Stimulated activated CD4-positive, alpha-beta T cell treated with anti-CD3 and anti-CD28 coated beads, TNF-alpha, amount 100 ng/mL, for 1 hour (primary cell): ENCODE measurements at places on chromosomes 7 and 10.

DNA sequence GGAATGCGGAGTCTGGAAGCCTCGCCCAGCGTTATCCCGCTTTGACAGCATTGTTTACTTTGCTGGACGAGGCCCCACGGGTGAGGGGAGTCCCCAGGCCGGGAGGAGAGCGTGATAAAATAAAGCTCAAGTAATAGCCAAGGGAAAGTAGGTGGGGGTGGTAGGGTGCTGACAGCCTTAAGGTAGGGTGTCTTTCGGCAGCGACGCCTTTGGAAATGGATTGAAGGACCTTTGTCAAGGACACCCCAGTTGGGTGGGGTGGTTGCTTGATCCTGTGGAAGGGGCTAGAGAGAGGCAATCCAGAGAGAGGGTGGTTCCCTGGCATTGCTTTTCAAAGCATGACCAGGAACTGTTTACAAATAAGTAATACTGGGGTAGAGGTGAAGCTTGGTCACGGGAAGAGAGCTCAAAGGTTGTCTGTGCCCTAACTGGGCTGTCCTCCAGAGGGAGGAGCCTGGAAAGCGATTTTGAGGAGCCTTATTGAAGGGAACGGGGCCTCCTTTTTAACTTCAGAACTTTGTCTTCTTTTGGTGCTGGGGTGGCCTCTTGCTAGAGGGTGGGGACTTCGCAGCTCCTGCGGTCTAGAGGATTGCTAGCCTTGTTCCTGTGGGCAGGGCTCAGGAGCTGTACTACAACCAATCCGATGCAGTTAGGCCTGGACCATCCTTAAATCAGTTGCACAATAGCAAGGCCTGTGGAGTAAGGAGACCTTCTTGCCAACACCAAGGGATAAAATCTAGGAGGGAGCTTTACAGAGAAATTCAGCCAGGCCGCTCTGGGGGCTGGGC is 1.3 kb downstream of the EIF4EBP2 start:
- no peak for DNase-seq

DNA sequence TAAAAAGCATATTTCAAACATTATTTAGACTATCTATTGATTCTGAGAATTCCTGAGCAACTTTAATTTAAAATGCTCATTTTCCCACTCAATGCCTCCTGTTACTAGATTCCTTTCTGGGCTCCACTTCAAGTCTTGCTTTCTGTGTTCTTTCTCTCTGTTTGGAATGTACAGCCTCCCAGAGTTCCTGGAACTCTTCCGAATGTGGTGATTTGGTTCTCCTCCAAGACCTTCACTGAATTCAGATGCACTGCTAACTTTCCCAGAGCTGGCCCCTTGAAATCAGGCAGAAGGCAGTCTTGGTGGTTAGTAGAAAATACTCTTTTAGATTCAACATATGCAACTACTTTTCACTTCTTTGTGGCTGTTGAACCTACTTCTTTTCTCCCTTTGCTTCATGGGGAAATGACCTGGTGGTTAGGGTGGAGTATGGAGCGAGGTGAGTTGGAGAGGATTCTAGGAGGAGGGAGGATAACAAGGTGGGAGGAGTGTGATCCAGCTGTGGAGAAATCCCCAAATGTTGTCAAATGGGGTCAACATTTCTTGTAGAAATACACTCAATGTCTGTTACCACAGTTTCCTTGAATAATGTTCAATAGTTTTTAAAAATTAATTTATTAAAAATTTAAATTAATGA is 27.9 kb upstream of the CCDC7 start:
- no peak for DNase-seq

DNA sequence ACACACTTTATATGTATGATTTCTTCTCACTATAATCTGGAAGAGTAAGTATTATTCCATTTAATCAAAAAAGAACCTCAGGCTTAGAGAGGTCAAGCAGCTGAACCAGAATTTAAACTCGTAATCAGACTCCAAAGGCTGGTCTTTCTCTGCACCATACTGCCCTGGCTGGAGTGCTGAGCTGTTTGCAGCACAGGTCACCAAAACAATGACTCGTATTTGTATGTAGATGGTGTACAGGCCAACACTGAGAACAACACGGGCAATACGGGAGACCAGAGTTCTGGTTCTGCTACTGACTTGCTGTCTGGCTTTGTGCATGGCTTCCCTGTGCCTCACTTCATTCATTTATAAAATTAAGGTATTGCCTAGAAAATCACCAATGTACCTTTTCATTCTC is 57.9 kb downstream of the CDCA7L start:
- no peak for DNase-seq

- no peak for DNase-seq
Observed at GRCh38 chr7:19016140-19016539, 101.3 kb downstream of the TWIST1 start.

GRCh38 chr10:6522230-6522629 is 57.8 kb downstream of the PRKCQ start:
- DNase-seq = no peak

DNA sequence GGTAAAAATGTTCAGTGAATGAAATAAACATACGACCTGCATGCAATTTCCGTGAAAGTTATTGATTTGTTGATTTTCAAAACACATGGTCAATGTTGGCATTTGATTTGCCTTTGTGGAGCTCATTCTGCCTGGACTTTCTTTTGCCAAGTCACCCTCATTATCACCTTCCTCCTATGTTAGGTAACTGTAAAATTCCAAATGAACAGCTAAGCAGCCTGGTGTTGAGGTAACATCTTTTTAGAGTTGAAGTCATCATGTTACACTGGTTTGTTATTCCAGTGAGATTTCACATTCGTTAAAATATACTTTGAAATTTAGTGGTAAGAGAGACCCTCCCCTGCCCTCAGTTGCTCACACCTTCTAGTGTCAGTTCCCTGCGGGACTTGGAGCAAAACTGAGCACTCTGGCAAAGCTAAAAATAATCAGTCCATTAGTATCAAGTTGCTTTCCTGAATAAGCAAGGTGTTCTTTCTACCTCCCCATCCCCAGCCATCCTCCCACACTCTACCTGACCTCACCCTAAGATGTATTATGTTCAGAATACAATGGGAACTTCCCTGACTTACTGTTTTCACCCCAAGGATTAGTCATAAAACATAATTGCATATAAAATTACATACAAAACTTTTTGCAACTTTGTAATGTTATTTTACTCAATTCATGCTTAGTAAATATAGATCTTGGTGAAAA is 283.3 kb upstream of the SEMA3A start:
- DNase-seq = no peak

GRCh38 chr10:125205431-125205830 is 45.1 kb upstream of the CTBP2 start:
- DNase-seq = no peak
